ENCODE measurements at places on chromosomes 13 and 19.

- no peak for DNase-seq
These were observed 47.3 kb downstream of the COL4A1 start for GRCh38 chr13:110259651-110260050.

DNA sequence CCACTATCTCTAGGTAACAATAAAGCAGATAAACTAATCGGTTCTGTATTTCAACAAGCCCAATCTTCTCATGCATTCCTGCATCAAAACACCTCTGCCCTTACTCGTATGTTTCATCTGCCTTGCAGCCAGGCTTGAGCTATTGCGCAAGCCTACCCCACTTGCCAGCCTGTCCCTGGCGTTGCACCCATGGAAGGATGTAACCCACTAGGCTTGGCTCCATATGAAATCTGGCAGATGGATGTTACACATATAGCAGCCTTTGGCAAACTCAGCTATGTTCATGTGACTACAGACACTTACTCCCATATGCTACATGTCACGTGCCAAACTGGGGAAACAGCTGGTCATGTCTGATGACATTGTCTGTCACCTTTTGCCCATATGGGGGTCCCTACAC is 11.9 kb upstream of the ZNF549 start:
- DNase-seq, result no peak

DNA sequence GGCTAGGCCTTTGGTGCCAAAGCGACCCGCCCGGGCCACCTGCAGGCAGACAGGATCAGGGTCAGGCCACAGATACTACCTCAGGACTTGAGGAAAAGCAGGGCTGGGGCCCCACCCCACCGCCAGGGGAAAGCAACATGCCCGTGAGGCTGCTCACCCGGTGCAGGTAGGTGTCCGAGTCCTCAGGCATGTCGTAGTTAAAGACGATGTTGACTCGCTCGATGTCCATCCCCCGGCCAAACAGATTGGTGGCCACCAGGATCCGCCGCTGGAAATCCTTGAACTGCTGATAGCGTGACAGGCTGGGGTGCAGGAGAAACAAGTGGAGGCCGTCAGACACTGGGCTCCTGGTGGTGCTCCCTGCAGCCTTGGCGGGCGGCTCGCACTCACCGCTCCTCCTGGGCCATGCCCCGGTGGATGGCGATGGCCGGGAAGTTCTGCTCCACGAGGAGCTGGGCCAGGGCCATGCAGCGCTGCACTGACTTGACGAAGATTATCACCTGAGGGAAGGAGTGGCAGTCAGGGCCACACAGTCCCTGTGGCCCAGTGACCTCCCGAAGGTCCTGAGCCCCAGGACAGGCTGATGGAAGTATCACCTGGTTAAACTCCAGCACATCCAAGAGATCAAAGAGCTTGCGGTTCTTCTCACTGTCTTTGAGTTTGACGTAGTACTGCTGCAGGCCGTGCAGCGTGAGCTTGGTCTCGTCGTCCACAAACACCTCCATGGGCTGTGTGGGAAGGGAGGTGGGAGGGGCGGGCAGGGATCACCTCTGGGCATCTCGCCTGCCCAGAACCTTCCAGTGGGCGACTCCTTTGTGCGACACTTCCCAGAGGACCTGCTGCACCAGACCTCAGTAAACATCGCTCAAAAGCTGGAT is 9.8 kb downstream of the DDX39A start:
- DNase-seq, result no peak

- no peak for DNase-seq
These were observed 128.8 kb downstream of the NUFIP1 start for GRCh38 chr13:44860454-44860853.

DNA sequence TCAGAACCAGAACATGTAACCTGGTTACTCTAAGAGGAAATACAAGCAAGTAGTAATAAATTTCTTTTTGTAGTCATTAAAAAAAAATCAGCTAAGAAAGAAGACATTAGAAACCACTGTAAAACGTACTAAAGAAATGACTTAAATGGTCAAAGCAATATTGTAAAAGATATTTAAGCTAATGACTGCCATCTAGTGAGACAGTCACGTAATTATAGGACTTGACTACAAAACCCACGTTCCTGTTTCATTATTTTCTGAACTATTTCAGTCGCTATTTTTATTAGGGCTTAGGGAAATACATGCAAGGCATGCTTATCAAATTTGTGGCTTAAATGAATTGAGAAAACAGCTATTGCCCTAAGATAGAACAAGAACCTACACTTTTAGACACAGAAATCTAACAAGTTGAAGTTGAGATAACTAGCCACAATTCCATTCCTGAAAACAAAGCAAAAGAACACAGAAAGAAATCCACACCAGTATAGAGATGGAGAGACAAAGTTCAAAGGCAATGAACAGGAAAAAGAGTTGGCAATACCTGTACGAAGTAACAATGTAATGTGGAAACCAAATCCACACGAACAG is 17.9 kb downstream of the ALG5 start:
- no peak for DNase-seq

- no peak for DNase-seq
These were observed 22.3 kb upstream of the MYDGF start for GRCh38 chr19:4692251-4693077.

DNA sequence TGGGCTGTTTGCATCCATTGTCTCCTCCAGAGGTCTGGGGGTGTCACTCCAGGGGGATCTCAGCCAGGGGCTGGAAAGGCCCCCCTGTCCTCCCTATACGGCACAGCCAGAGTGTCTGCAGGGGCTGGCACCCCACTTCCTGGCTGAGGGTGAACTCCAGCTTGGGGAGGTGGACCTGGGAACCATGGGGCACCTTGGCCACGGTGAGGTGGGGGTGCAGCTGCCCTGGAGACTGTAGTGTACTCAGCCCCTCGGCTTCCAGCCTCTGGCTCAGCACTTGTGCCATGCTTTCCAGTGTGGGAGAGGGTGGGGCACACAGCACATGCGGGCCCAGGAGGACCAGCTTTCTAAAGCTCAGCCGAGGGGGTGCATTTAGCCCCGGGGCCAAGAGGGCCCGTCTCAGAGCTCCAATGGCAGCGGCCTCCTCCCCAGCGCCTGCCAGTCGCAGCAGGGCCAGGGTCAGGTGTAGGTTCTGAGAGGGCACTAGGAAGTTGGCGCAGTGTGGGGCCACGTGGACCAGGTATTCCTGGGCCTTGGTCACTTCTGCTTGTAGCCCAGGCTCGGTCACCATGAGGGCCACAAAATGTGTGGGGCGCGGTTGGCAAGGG is 1.4 kb downstream of the LENG9 start:
- DNase-seq, result no peak

- no peak for DNase-seq
These were observed 3.3 kb upstream of the RDH13 start for GRCh38 chr19:55066107-55066709.

- no peak for DNase-seq
These were observed 146.8 kb downstream of the ABCC4 start for GRCh38 chr13:95154413-95154886.

DNA sequence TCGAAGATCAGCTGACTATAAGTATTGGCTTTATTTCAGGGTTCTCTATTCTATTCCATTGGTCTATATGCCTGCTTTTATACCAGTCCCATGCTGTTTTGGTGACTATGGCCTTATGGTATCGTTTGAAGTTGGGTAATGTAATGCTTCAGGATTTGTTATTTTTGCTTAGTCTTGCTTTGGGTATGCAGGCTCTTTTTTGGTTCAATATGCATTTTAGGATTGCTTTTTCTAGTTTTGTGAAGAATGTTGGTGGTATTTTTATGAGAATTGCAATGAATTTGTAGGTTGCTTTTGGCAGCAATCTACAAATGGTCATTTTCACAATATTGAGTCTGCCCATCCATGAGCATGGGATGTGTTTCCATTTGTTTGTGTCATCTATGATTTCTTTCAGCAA is 951.9 kb upstream of the SLITRK1 start:
- DNase-seq, result no peak

- DNase-seq, result no peak
These were observed at the start of gene FKRP for GRCh38 chr19:46745521-46746280. Gene FKRP, plus strand, starts transcription at chr19:46746057. Its CDS starts 9,394 bp downstream, at chr19:46755451.

GRCh38 chr19:16462757-16463250 is 9.0 kb downstream of the EPS15L1 start:
- no peak for DNase-seq

DNA sequence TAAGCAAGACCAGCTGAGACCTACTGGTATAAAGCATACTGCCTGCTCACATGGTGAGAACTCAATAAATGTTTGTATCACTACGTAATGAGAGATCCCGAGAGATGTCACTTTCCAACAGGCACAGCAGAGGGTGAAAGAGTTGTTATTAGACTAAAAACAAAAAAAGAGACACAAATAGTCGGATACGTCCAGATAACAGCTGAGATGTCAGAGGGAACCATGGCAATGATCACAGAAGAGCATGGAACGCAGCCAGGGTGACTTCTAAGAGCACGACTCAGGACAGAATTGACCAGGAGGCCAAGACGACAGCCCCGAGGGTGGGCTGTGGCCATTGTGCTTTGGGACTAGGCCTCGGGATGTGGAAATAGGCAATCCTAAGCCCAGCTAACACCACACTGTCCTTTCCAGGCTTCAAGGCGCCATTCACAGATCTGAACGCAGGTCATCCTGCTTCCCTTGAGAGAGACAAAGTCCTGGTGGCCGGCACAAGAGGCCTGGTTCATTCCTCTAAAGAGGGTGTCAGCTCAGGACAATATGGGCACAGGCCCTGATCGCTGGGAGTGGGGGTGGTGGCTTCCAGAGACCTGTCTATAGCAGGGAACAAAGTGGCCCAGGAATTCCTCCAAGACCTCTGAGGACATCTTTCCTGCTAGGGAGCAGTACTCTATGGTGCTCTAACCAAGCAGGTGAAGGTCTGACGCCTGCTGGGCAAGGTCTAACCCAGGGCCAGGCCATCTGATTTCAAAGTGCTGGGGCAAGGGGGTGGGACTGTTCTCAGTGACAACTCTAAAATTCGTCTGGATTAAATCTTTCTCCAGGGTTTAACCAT is 3.2 kb downstream of the SH3GL1 start:
- DNase-seq, result no peak

DNA sequence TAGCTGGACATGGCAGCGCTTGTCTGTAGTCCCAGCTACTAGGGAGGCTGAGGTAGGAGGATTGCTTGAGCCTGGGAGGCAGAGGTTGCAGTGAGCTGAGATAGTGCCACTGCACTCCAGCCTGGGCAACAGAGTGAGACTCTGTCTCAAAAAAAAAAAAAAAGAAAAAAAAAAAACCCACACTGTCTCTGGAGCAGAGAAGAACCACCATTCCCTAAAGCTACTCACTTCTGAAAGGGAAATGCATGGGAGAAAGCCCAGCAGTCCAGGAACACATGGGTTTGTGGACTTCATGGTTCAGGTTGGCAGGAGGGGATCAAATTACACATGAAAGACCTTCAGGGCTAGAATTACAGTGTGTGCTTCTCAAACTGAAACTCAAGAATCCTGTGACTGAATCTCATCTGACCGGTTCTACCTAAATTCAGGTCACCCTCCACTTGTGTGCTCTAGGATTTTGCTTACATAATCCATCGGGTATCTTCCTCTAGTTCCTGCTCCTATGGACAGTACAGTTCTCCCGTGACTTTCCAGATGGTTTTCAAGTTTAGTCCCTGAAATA is 30.2 kb upstream of the CPB2 start:
- DNase-seq, result no peak

DNA sequence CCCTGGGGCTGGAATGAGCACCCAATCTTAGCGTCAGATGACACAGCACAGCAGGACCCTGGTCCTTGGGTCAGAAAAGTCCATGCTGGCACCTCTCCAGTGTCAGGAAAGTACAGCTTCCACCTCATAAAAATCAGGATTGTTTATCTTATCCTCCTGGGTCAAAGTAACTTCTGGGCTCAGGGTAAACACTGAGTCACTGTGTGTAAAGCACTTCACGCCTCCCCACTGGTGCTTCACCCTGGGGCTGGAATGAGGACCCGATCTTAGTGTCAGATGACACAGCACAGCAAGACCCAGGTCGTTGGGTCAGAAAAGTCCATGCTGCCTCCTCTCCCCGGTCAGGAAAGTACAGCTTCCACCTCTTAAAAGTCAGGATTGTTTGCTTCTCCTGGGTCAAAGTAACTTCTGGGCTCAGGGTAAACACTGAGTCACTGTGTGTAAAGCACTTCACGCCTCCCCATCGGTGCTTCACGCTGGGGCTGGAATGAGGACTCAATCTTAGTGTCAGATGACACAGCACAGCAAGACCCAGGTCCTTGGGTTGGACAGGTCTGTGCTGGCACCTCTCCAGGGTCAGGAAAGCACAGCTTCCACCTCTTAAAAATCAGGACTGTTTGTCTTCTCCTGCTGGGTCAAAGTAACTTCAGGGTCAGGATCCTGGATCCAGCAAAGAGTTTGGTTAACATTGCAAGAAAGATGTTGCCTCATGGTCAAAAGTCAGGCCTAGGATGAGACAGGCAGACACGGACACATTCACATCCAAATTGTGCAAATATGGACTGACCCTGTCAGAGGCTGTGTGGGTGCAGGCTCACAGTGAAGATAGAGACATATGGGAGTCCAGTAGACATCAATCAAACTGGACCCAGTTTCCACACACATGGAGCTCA is 39.2 kb upstream of the CYP2A7 start:
- no peak for DNase-seq

DNA sequence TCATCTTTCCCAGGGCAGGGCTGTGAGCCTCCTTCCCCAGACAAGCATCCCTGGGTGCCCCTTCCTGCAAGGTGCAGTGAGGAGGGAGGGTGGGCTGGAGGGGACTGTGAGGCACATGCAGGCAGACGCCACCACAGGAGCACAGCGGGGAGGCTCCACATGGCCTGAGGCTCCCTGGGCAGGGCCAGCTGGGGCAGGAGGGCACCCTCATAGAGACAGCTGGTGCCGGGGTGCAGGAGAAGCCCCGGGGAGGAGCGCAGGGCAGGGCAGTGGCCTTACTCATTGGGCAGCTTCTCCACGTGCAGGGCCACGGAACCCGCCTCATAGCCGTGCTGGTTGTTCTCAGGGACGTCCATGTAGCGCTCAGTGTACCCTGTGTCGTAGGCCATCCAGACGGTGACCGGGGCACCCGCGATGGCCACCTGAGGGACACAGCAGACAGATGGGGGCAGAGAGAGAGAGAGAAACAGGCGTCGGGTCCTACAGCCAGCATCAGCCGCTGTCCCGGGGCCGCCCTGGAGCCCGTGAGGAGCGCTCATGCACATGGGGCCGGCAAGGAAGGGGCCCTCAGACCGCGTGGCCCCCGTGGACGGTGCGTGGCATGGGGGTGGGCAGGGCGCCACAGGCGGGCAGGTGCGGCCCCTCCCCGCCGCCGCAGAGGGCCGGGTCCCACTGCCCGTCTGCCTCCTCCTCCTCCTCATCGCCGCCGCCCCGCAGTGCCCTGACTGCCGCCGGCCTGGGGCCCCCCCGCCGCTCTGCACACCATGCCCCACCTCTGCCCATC is 12.5 kb upstream of the MYDGF start:
- DNase-seq, result no peak

DNA sequence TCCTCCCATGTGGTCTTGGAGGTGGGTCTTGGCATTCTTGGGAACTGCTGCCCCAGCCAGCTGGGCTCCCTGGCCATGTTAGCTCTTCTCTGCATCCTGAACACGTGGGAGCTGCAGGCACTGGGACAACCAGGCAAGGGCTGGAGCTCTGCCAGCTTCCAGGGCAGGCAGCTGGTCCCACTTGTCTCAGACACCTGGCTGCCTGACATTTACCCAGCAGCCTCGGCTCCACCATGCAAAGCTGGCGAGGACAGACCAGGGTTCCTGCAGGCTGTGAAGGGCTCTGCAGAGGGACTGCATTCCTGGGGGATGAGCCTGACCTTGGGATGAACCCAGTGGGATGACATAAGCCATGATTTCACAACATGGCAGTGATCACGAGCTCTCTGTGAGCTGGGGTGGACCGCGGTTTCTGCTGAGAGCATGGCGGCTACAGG is 99.0 kb upstream of the TSHZ3 start:
- no peak for DNase-seq
